ENCODE measurements at places on chromosomes 11 and 22. TPM values are rescaled to one million over a fixed set of nuclear protein-coding genes. Genes with fewer than 3 reads are reported as not detected.

Gene TOP3B
- 56.7 TPM for total RNA-seq

GRCh38 chr11:126485021-126485792, 129.7 kb downstream of the ST3GAL4 start:
- no peak for DNase-seq

Gene ARHGAP42
- not detected for total RNA-seq

Gene MRGPRX3
- not detected for total RNA-seq

GRCh38 chr11:12212821-12213185, 102.4 kb downstream of the MICAL2 start:
- no peak for DNase-seq

All from CD4-positive, CD25-positive, alpha-beta regulatory T cell (primary cell).